ENCODE measurements at places on chromosomes 13 and 19.
A peak's percentile ranks its signal among the peaks of the same experiment; 100 is the strongest.

DNA sequence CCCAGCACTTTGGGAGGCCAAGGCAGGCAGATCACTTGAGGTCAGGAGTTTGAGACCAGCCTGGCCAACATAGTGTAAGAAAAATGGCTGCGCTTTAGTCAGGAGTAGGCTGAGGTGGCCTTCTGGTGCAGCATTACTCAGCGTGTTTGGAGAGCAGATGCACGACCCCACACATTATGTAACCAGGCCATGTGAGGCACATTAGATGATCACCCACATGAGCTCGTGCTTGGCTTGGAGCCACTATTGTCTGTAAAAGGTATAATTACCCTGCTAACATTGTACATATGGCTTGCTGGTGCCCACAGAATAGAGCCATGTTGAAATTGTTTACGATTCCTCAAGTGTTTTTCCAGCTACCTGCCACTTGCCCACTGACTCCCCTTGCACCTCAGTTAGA is 24.0 kb upstream of the SCEL start:
- DNase-seq = peak; percentile 77

- DNase-seq = no peak
These were observed 76.3 kb downstream of the ZNF536 start for GRCh38 chr19:30448386-30449077.

- DNase-seq = peak; percentile 36
These were observed 28.9 kb upstream of the KPNA3 start for GRCh38 chr13:49821216-49822009.

- DNase-seq = no peak
These were observed 3.2 kb downstream of the MAB21L1 start for GRCh38 chr13:35473206-35473775.

- DNase-seq = no peak
These were observed 140.9 kb downstream of the ZNF536 start for GRCh38 chr19:30513082-30513411.

DNA sequence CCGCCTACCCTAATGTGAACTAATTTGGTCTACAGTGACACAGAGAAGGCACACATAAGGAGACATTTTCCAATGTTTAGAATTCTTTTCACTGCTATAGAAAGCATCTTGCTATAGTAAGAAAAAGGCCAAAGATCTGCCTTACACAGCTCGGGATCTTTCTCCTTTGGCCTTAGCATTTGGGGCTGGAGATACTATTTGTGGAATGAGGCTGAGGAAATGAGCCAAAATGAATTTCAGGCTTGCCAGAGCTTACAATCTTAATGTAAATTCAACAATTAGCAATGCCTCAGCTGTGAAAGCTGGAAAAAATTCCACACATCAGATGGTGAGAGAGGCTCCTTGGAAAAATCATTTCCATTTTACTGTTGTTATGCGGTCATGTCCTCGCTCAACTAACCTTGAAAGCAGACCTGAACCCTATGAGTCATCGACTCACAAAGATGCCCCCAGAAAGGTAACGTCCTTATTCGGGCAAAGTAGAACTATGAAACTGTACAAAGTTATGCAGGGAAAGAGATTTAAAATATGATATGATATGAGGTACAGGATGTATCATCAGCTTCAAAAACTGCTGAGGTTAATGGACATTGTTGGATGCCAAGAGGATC is 324.5 kb upstream of the NBEA start:
- no peak for DNase-seq

- DNase-seq = no peak
These were observed at the start of gene FKRP for GRCh38 chr19:46745521-46746280. Gene FKRP (plus strand): TSS chr19:46746057. CDS start chr19:46755451, 9,394 bp downstream.

GRCh38 chr19:4624733-4625362 is 14.5 kb upstream of the TNFAIP8L1 start:
- peak; percentile 32 for DNase-seq

- DNase-seq = no peak
These were observed 1.2 kb downstream of the POLR2I start for GRCh38 chr19:36113425-36113824.

GRCh38 chr13:31733066-31733465 is 6.3 kb upstream of the RXFP2 start:
- DNase-seq = no peak

- no peak for DNase-seq
These were observed 123.8 kb downstream of the ENOX1 start for GRCh38 chr13:43662976-43663375.

DNA sequence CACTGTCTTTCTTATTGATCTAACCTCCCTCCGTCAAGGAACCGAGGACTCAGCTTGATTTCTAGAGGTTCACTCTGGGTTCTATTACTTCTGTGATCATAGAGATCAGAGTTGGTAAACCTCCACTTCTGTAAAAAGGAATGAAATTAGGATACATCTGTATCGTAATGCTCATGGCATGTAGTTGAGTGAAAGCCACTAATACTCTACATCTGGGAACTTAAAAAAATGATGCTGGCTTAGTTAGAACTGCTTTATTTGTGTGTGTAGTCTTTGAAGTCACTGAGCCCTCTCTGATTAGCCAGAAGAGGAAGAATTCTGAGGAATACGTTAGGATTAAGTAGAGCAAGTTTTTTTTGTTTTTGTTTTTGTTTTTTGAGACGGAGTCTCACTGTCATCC is 140.8 kb downstream of the GGACT start:
- DNase-seq = no peak

- no peak for DNase-seq
These were observed 27.7 kb downstream of the SBNO2 start for GRCh38 chr19:1146412-1146699.

GRCh38 chr13:40758811-40759210 is 12.2 kb downstream of the MRPS31 start:
- no peak for DNase-seq

GRCh38 chr13:112890316-112891145 is 78.5 kb upstream of the MCF2L start:
- DNase-seq = no peak

DNA sequence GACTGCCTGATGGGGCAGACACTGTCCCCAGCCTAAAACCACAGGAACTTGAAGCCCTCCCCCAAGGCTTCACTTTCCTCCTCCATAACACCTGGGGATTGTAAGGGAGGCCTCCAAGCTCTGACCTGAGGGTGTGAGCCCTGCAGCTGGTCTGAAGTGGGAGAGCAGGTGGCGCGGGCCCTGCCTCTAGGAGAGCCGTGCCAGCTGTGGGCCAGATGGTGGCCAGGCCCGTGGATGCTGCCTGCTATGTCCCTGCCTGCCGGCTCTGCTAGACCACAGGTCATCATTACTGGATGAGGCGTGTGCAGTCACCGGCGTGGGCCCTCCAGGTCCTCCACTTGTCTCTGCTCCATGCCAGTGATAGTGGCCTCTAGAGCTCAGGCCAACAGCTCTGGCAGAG is 3.5 kb upstream of the KLHL26 start:
- DNase-seq = no peak

DNA sequence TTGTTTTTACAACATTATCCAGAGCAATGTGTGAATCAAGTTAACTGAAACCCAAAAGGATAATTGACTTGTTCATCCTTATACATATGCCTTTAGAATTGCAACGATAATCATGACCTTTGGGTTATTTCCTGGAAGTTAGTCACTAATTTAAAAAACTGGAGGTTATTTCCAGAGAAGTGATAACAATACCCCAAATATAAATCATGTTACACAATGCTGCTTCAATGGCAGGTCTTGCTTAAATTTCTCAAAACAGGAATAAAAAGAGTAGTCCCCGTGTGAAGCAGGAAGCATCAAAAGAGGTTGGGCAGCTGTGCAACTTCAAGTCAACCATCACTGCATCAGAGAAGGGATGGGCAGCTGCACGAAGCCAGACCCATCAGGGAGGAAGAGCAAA is 134.4 kb downstream of the EFNB2 start:
- DNase-seq = no peak

DNA sequence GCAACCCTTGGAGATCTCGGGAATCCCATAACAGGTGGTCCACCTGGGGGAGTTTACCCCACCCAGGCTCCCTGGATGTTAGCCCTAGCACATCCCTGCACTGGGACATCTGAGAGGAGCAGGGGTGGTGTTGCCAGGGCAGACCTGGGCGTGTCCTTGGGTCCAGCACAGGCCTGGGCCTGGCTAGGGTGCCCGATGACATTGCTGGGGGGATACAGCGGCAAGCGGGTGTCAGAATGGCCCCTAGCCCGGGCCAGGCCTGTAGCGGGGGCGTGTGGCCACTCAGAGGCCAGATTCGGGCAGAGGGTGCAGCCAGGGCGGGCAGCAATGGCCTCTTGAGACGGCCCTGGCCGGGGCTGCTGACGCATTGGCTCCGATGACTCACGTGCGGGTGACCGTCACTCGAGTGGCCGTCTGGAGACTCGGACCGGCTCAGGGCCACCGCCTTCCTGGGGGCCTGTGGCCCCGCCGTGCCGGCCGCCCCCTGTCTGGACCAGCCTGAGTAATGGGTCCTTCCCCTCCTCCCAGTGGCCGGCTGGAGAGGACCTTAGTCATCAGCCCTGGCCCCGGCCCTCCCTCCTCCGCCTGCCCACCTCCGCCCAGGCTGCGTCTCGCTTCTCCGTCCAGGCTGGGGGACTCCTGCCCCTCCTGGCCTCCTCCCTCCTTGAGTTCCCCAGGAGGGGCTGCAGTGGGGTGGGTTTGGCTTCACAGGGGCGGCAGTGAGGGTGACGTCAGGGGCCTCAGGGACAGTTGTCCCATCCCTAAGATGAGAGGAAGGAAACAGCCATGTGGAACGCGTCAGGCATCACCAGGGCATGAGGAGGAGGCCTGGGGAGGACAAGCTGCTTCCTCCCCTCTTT is 23.2 kb upstream of the CRTC1 start:
- no peak for DNase-seq

GRCh38 chr19:30439310-30439709 is 67.1 kb downstream of the ZNF536 start:
- DNase-seq = no peak

DNA sequence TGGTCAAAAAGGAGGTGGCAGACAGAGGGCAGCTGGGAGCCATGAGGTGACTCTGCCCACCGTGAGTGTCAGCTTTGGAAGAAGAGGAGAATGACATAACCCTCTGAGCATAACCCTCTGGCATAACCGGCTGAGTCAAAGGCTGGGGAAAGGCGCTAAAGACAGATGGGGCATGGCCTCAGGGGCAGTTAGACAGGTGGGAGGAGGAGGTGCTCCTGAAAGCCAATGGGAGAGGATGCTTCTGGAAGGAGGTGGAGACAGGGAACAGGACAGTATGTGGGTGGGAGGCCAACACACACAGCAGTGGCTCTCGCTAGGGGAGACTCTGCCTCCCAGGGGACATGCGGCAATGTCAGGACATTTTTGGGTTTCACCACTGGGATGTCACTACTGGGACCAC is 17.1 kb downstream of the ELAVL1 start:
- no peak for DNase-seq

GRCh38 chr13:70516226-70516625 is 408.0 kb upstream of the KLHL1 start:
- DNase-seq = no peak

- DNase-seq = no peak
These were observed 353.1 kb downstream of the ENOX1 start for GRCh38 chr13:43433691-43434141.

- no peak for DNase-seq
These were observed 13.7 kb downstream of the ILF3 start for GRCh38 chr19:10667867-10668266.

GRCh38 chr13:100409132-100409531 is 179.5 kb downstream of the GGACT start:
- no peak for DNase-seq

- DNase-seq = no peak
These were observed 23.9 kb downstream of the OPA3 start for GRCh38 chr19:45560686-45561085.

DNA sequence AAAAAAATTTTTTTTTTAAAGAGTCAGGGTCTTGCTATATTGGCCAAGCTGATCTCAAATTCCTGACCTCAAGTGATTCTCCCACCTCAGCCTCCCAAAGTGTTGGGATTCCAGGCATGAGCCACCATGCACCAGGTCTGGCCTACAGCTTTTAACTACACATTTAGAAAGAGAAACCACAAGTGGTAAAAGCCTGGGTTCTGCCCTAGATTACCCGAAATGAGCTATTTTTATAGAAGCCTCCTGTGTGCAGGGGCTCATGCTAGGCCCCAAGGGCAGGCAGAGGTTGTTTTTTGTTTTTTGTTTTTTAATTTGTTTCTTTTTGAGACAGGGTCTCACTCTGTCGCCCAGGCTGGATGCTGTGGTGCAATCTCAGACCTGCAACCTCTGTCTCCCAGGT is 14.0 kb upstream of the MYADM start:
- DNase-seq = no peak

DNA sequence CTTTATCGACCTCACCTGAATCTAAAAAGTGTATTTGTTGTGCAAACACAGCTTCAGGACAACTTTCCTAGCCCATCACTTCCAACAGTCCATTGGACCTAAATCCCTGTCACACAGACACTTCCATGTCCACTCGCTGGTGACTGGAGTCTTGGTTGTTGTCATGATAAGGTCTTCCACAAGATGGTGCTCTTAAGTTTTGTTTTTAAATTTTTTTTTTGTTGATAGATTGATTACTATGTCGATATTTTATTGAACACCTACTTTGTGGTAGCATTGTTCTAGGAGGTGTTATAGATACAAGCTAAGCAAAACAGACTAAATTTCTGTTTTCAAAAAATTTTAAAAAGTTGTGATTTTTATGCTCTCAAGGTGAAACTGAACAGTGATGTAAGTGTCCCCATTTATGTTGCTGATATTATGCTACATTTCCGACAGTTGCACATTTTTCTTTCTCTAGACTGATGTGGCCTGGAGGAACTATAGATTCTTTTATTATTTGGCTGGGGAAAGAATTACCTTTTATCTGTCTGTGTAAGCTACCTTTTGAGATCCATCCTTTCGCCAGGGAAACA is 8.1 kb upstream of the ERICH6B start:
- no peak for DNase-seq

GRCh38 chr13:111161601-111162600 is 46.8 kb downstream of the ARHGEF7 start:
- DNase-seq = no peak

DNA sequence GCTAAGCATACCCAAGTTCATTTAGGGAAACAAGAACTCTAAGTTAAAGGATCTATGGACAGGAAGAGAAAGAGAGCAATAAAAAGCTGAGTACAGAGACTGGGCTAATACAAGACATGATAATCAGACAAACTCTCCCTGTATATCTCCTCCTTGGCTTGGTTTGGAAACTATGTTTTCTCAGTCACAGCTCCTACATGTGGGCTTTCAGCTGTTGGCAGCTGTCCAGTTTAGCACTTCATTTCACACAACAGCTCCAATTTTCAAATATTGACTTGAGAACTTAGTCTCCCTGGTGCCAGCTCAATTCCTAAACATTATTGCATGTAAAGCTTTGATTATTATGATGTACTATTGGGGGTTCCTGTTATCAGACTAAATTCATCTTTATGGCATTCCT is 222.8 kb upstream of the OBI1 start:
- DNase-seq = peak; percentile 52

DNA sequence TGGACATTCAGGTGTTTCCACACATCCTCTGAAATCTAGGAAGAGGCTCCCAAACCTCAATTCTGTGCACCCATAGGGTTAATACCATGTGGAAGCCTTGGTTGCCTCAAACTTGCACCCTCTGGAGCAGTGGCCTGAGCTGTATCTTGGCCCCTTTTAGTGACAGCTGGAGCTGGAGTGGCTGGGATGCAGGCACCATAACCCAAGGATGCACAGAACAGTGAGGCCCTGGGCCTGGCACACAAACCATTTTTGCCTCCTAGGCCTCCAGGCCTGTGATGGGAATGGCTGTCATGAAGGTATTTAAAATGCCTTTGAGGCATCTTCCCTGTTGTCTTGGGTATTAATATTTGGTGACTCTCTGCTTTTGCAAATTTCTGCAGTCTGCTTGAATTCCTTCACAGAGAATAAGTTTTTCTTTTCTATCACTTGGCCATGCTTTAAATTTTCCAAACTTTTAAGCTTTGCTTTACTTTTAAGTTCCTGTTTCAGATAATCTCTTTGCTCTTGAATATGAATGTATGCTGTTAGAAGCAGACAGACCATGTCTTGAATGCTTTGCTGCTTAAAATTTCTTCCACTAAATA is 1594.5 kb upstream of the PCDH20 start:
- no peak for DNase-seq
